ENCODE measurements at places on chromosomes 6 and 20. TPM values are rescaled to one million over a fixed set of nuclear protein-coding genes. Genes with fewer than 3 reads are reported as not detected.
A peak's percentile ranks its signal among the peaks of the same experiment; 100 is the strongest.

DNA sequence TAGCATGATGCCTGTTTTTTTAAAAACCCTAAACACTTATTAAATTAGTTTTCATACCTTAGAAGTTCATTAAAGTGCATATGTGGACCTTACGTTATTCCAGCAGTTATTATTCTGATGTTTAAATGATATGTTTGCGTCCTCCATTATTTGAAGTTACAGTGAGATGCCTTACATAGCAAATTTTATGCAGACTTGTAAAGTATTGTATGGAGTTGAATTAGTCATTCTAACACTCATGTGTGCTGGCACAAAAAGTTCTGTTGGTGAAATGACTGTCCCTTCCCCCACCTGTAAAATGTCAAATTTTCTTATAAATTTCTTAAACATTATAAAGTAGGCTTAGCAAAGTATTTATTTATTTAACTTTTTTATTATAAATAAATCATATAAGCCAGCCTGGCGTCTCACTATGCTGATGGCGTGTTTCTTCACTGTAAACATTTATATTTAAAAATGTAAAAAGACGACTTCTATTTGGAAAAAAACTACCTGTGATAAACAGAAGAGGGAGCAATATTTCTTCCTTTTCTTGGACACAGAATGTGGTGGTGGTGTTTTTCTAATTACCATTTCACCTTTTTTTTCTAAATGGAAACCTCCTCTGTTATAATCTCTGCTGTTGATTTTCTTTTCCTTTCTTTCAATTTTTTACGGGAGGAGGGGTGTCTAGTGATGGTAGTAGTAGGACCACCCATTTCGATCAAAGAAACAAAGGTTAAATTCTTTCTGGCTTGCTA is 155.4 kb downstream of the RFPL4B start:
- DNase-seq: no peak

DNA sequence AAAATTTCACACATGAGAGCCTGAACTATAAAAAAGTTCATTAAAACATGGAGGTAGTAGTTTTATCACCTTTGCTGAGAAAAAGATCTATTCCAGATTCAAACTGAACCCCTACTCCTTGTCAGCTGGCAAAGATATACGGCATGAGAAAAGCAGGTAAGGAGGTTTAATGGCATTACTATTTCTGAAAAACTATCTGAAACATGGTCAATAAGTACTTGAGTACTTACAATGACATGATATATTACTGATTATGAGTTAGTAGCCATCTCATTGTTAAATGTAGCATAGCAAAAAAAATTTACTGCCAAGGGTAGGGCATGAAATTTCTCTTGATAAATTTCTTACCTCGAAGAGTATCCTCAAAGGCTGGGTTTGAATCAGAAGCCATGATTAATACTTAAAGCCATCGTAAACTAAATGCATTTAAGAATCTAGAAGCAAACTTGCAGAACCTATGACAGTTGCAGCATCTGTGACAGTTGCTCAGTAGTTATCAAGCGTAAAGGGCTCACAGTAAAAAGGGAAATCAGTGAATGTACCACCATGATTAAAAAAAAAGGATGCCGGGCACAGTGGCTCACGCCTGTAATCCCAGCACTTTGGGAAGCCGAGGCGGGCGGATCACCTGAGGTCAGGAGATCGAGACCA is 8.7 kb downstream of the SLC17A5 start:
- no peak for DNase-seq

GRCh38 chr6:100627911-100628758 is 163.4 kb upstream of the SIM1 start:
- no peak for DNase-seq

GRCh38 chr20:46347841-46348803 is 39.8 kb upstream of the CDH22 start:
- DNase-seq: no peak

DNA sequence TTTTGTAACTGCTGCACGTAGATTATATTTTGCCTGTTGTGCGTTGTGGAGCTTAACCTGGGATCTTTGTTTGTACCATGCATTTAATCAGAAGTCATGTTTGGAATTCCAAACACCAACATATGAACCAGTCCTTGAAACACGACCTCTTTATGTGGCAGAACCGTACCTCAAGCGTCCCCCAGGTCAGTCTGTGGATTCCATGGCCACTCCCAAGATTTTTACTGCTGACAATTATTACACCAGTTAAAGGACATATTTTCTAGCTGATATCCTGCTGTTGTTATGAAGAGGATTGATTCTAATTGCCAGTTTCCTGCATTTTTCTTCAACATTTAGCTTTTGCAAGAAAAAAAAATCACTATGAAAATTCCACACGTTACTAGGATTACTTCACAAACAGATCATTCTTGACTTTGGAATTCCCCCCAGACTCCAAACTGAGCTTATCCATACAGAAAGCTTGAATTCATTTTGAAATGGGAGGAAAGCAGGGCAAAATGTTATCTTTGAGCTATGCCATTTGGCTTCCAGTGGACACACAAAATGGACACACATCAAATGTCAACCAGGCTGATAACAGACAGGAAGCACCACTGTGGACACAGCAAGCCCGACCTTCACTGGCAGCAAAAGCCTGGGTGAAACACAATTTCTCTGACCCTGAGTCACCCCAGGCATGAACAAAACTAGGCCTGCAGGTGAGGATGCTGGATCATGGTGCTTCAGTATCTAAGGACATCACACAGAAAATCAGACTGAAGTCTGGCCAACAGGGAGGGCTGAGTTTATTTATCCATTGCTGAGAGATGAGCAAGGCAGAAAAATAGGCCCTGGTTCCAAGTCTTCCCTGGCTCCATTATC is 542.9 kb upstream of the JAG1 start:
- DNase-seq: peak; percentile 81

GRCh38 chr6:90329386-90330077 is 32.9 kb upstream of the BACH2 start:
- DNase-seq: no peak

GRCh38 chr20:13265941-13266340 is 44.9 kb downstream of the ISM1 start:
- DNase-seq: no peak

DNA sequence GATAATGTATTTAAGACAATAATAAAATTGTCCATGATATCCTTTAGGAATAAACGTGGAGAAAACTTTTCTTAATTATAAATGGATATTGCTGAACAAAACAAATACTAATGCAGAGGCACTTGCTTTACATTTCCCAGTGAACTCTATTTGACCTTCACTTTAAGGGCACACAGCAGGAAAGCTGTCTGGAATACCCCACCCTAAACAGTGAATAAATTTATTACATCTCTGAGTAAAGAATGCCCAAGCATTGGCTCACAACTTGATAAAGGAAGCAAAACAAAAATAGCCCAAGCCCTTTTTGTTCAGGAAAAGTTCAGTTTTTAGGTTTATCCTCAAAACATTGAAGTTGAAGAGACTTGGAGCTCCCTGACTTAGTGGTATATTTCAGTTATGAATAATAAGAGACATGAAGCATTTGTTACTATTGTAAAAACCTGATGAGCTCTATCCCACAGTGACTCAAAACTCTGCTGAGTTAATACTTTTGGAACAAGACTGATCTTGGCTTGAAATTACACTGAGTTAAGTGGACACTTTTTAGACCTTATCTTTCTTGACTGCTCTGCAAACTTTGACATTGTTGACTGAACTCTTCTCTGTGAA is 353.9 kb downstream of the BCKDHB start:
- no peak for DNase-seq

- DNase-seq: no peak
These were observed 314.8 kb downstream of the SOX4 start for GRCh38 chr6:21908161-21908848.

GRCh38 chr6:165931675-165932074 is 236.0 kb downstream of the TBXT start:
- DNase-seq: no peak

DNA sequence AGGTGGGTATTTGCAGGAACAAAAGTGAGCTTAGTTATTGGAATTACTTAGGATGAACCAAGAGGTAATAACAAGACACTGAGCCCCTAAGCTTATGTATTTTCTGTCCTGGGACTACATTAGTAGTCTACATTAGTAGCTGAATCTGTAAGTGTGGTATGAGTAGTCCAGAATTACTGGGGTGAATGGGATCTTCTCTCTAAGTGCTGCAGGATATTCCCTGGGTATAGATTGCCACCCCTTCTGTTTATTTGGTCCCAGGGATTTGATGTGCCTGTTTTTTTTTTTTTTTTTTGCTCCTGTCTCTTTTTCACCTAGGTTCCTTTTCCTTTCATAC is 5.9 kb downstream of the CD2AP start:
- no peak for DNase-seq

DNA sequence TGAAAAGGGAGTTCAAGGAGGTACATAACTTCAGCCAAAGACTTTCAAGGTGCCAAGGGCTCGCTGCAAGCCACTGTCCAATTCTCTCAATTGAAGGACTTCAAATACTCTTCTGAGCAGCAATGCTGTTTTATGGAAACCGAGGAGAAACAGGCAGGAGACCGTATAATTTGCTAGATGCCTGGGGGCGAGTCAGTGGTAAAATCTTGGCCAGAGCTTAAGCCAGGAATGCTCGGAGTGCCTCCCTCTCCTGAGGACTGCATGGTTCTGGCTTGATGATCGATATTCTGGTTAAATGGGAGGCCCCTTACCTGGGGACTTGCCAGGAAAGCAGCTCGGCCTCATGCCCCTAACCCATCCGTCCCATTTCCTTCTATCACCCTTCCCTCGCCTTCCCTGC is 35.8 kb upstream of the NOP56 start:
- DNase-seq: no peak

DNA sequence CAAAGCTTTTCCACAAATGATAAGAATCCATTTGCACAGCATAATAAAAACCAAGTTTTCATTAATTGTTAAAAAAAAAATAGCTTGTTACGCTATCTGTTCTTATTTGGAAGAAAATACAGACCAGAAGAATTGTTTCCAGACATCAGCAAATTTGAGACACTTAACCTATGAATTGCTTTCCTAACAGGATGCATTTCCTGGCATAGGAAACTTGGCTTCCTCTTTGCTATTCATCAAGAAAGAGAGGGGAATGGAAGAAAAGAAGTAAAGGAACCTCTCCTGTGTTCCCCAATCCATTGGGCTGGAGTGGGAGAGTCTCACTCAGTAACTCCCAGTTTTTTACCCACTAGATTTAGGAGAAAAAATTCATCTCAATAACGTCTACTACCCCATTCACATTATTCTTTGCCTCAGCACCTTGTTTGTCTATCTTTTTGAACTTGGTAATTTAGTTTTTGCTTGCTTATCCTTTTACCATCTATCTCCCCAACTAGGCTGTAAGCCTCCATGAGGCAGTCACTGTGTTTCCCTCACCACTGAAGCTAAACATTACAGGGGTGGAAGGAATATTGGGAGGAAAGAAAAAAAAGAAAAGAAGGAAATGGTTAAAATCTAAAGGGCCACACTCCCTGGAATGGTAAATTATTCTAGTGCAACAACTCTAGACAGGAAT is 150.3 kb downstream of the COL21A1 start:
- DNase-seq: no peak

DNA sequence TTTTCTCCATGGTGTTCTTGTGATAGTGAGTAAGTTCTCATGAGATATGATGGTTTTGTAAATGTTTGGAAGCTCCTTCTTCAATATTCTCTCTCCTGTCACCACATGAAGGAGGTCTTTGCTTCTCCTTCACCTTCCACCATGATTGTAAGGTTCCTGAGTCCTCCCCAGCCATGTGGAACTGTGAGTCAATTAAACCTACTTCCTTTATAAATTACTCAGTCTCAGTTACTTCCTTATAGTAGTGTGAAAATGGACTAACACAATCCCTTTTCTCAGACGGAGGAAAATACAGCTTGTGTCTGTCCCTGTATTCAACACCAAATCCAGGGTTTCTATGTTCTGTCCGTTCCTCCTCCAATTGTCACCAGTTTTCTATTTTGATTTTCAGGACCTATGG is 181.0 kb downstream of the ALDH8A1 start:
- no peak for DNase-seq

GRCh38 chr6:139248911-139249310 is 42.9 kb downstream of the TXLNB start:
- no peak for DNase-seq

GRCh38 chr6:148990403-148990802 is 243.6 kb downstream of the UST start:
- no peak for DNase-seq

- no peak for DNase-seq
These were observed 7.0 kb downstream of the CTCFL start for GRCh38 chr20:57517904-57518303.

DNA sequence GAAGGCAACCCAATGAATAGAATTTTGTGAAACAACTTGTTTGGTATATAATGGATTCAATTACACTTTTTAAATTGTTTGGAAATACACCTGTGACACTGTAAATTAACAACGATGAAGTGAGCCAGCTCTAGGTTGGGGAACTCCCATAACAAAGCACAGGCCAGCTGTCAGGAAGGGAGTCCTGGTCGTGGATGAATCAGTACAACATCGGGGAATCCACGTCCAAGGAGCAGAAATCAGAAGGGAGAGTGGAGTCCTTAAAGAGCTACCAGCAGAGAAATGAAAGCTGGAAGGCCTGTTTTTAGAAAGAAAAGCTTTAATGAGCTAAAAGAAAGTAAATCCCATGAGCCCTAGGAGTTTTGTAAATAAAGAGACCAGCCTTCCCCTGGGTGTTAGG is 223.1 kb upstream of the SLC35B3 start:
- no peak for DNase-seq

The SEMG1 gene
- total RNA-seq: not detected

The TMEM244 gene
- total RNA-seq: not detected

The CLVS2 gene
- not detected for total RNA-seq

The RIPPLY2 gene
- total RNA-seq: not detected

The JPH2 gene
- total RNA-seq: not detected

The ZBTB2 gene
- 7.7 TPM for total RNA-seq

The MRAP2 gene
- total RNA-seq: 13.3 TPM

The ADAM33 gene
- total RNA-seq: 0.07 TPM
